Fibroblast of skin of back (primary cell): ENCODE measurements at places on chromosomes 6 and 20.
A peak's percentile ranks its signal among the peaks of the same experiment; 100 is the strongest.

DNA sequence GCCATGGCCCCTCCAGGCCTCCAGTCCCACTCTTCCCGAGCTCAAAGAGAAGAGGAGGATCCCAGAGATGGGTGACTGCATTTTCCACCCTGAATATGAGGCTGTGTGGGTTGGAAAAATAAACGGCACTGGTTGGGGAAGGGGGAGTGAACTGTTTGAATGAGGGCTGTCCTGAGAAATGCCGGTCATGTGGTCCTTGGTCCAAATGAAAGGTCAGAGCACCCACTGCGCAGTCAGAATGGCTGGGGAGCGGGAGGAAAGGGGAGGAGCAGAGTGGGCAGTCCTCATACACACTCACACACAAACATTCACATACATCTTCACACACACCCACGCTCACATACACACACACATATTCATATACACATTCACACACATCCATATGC, 83.1 kb downstream of the MRPL14 start:
- DNase-seq, result peak; percentile 43

DNA sequence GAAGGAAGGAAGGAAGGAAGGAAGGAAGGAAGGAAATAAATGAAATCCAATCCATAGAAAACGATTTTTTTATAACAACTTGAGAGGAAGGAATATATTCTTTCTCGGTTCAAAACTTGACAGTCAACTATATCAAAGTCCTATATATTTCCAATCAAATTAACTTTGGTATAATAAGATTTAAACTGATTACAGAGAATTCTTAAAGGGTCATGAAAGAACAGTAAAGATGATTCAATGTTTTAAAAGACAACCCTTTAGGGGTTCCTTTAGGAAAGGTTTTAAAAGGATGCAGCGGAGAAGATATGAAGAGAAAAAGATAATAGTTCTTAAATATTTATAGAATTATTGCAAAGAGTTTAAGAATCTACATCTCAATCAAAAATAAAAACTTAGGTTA, 61.2 kb downstream of the ME1 start:
- no peak for DNase-seq

GRCh38 chr6:170404697-170405096, 98.1 kb downstream of the FAM120B start:
- DNase-seq, result peak; percentile 12

DNA sequence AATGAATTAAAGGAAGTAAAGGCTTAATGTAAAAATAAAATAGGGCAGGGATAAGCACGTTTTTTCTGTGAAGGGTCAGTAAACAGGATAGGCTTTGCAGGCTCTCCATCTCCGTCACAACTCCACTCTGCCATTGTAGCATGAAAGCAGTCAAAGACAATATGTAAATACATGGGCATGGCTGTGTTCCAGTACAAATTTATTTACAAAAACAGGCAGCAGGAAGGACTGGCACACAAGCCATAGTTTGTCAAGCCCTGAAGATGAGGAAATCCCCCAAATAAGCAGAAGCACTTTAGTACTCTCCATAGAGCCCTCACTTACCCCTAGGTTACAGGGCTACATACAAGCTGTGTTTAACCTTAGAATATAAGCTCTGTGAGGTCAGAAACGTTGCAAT, 8.9 kb upstream of the FBXO9 start:
- no peak for DNase-seq

DNA sequence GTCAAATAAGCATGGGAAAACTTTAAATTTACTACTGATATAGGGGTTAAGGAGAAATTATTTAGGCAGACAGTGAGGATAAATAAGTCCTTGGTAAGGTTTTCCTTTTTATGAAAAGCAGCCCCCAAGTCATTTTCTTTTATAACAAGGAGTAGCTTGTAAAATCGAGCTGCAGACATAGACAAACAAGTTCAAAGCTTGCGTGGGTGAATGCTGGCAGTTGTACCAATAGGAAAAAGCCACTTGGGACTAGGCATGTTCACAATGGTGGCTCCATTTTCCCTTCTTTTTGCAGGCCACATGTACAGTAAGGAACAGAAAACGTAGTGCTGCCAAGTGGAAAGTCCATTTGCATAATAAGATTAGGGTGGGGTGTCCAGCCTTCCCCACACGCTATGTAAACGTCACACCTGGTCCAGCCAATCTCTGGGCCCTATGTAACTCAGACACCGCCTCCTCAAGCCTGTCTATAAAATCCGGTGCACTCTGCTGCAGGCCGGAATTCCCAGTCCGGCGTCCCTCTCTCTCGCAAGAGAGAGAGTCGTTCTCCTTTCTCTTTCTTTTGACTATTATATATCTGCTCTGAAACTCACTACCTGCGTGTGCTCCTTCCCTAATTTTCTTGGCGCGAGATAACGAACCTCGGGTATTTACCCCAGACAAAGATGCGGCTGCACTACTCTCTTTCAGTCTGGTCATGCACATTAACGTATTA, 217.1 kb upstream of the MAN1A1 start:
- DNase-seq, result no peak

GRCh38 chr6:169729961-169730360, 5.7 kb upstream of the PHF10 start:
- DNase-seq, result no peak

DNA sequence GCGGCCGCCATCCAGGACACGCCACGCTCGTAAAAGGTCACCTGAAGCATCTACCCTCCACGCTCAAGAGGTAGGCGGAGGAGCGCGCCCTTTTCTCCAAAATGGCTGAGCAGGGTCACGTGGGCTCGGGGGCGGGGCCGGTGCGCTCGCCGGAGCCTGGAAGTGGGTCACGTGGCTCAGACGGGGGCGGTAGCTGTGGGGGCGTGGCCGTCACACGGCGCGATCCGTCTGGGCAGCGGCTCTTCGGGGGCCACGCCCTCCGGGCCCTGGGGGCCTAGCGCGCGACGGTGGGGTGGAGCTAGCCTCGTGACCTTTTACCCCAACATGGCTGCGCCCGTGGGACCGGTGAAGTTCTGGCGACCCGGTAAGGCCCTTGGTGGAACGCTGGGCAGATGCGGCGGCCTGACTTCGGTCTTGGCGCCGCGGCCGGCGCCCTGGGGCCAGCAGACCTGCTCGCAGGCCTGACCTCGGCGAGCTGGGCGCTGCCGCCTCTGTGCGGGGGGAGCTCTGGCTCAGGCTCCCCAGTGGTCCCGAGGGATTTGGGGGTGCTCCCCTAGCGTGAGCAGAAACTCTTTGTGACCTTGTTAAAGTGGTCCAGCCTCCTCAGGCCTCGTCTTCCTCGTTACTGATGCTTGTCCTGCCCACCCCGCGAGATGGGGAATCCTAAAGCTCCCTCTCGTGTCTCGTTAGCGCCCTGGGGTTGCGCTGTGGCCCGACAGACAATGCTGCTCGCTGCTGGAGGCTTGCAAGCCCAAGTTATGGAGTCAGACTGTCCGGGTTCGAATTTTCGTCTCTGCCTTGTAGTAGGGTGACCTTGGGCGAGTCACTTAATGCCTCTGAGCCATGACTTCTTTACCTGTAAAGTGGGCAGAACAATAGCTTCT, at the start of gene DHX35:
Gene DHX35 (plus strand): TSS at position 301 of the 884 bp plus-strand sequence. CDS start 24 bp downstream, at position 325.
- peak; percentile 96 for DNase-seq
